ENCODE measurements at places on chromosomes 4 and X. TPM values are rescaled to one million over a fixed set of nuclear protein-coding genes. Genes with fewer than 3 reads are reported as not detected.

The PPP4R3C gene
- not detected for total RNA-seq

The FGFBP2 gene
- total RNA-seq, result 6.2 TPM

The GABRQ gene
- not detected for total RNA-seq

The CFP gene
- total RNA-seq, result 17.4 TPM

The FGF13 gene
- 18.1 TPM for total RNA-seq

The F11 gene
- total RNA-seq, result not detected

The ADGRG2 gene
- 1.3 TPM for total RNA-seq

The CNOT6L gene
- total RNA-seq, result 39.0 TPM

The MRPS18C gene
- 16.8 TPM for total RNA-seq

The RASL11B gene
- not detected for total RNA-seq

GRCh38 chrX:16186380-16187007 is 19.2 kb downstream of the MAGEB17 start:
- no peak for DNase-seq

- DNase-seq, result no peak
Observed at GRCh38 chrX:40470830-40471429, 109.8 kb upstream of the ATP6AP2 start.

DNA sequence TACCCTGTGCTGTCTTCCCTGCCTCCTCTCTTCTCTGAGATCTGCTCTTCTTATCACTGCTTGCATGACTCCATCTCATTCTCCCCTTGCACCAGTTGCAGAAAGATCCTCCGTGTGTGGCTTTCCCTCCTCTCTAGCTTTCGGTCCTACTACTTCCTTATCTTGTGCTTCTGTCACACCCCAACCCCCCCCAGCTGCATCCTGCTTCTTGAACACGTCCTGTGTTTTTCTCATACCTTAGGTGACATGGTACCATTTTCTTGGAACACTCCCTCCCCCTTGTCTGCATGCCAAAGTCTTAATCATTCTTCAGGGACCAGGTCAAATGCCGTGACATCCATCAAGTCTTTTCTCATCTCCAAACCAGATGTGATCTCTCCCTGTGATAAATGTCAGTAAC is 46.4 kb downstream of the FHL1 start:
- no peak for DNase-seq

GRCh38 chr4:144985014-144985413 is 113.0 kb downstream of the ANAPC10 start:
- no peak for DNase-seq

DNA sequence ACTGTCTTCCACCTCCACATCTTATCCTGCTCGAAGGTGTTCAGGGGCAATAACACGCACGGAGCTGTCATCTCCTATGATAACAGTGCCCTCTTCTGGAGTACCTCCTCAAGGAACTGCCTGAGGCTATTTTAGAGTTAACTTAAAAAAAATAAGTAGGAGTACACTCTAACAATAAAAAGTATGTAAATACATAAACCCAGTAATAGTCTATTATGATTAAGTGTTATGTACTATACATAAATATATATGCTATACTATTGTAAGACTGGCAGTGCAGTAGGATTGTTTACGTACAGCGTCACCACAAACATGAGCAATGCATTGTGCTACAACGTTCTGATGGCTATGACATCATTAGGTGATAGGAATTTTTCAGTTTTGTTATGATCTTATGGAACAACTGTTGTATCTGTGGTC is 34.5 kb upstream of the TLR2 start:
- DNase-seq, result no peak

DNA sequence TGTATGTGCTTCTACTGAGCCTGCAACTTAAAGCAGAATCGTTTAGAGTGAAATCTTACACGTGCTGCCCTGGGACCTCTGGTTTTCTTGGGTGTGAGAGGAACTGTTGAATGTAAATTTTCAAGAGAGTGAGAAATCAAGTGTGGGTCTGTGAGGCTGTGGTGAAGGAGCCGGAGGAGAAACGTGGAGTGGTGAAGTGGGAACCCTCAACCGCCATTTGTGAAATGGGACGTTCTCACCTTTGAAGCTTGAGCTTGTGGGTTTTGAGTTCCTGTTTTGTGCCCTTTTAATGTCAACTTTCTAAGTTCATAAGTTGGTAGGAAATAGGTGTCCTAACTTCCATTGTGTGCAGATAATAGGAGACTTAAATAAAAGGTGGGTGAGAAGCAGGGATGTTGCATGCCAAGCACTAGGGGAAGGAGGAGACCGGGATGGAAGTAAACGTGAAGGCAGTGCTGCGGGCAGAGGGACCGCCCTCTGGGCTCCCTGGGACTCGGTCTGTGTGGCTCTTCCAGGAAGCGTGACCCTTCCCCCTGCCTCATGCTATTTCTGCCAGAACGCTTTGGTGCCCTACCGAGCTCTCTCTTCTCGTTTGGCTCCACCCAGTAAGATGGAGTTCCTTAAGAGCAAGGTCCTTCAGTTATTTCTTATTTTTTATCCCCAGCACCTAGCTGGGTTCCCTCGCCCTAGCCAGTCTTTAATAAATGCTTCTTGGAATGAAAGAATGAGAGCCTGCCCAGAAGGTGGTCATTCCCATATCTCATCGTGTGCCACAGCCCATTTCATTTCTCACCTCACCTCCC is 56.0 kb downstream of the TMEM131L start:
- no peak for DNase-seq

- DNase-seq, result no peak
Observed at GRCh38 chrX:29535212-29536162, 679.9 kb upstream of the MAGEB2 start.

DNA sequence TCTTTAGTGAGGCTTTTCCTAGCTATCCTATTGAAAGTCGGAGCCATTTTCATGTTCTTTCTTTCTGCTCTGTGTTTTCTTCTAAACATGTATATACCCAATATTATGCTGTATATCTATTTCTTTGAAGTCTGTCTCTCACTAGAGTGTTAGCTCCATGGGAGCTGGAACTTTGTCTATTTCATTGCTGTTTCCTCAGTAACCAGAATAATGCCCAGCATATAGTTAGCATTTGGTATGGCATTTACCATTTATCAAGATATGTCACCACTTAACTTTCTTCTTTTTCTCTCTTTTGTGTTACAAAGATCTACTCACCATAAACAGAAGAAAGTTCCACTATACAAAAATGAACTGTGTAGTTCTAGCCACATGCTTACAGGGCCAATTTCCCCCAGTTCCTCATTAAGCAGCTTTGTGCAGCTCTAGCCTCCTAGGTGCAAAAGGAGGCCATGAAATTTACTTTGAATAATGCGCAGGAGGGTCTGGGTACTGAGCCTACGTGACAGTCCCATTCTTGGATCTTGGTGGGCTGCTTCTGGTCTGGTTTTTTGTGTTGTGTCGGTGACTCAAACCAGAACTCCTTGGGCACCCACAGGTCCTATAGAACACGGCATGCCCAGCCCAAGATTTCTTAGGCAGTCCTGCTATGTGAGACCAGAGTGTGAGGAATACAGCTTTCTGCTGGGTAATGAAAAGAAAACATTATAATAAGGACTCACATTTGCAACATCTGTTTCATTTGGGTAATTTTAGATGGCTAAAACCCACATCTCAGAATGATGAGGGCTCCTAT is 302.3 kb upstream of the IGFBP7 start:
- no peak for DNase-seq

GRCh38 chr4:153471698-153472093 is 5.5 kb downstream of the TMEM131L start:
- DNase-seq, result no peak

- no peak for DNase-seq
Observed at GRCh38 chr4:105248613-105249012, 101.9 kb downstream of the TET2 start.

GRCh38 chr4:105483840-105484239 is 10.0 kb upstream of the PPA2 start:
- no peak for DNase-seq

- no peak for DNase-seq
Observed at GRCh38 chr4:138010639-138011038, 231.5 kb downstream of the SLC7A11 start.

GRCh38 chrX:103378990-103379389 is 2.7 kb downstream of the BEX3 start:
- no peak for DNase-seq

- DNase-seq, result no peak
Observed at GRCh38 chrX:140711894-140712293, 2.3 kb downstream of the LINC00632 start.

DNA sequence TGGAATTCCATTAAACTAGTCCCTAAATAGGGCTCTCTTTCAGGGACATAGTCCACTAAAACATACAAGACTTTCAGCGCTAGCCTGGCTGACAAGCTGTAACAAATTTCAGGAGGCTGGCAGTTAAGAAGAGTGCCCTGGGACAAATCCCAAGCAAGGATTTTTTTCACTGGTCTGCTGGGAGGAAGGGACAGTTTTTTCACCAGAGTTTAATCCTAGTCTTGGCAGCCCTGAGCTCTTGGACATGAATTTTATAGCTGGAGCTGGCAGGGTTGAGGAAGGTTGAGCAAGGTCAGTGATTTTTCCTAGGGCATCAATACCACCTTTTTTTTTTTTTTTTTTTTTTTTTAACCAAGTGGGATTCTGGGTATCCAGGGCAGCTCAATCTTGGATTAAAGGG is 184.4 kb downstream of the SH2D1A start:
- DNase-seq, result peak; percentile 17

GRCh38 chrX:57103489-57103888 is 17.9 kb downstream of the SPIN2B start:
- no peak for DNase-seq

- DNase-seq, result no peak
Observed at GRCh38 chr4:8840006-8840793, 31.4 kb downstream of the HMX1 start.
